ENCODE measurements at places on chromosomes 16 and 17.

DNA sequence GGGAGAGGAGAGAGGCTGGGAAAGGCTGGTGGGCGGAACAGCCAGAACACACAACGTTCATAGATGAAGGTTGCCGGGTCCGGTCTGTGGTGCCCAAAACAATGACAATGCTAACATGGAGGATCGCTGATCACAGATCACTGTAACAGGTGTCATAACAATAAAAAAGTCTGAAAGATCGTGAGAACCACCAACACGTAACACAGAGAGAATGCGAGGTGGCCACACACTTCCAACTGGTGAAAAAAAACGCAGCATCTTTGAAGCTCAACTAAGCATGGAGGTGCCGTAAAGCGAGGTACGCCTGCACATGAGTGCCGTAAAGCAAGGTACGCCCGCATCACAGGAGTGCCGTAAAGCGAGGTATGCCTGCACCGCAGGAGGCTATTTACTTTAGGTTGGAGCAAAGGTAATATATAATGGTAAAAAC, 42.3 kb downstream of the ABR start:
- no peaks in the 10 kb centered on the region for H3K27me3 ChIP-seq
- H3K36me3 ChIP-seq: no peaks in the 10 kb centered on the region
- DNase-seq: no peak
- H3K4me3 ChIP-seq: no peak overlapping the region
- peaks cover 6% of the 10 kb centered on the region for H3K4me1 ChIP-seq

- H3K4me3 ChIP-seq: no peak overlapping the region
- no peaks in the 10 kb centered on the region for H3K4me1 ChIP-seq
- no peak for DNase-seq
- peaks cover 47% of the 10 kb centered on the region for H3K36me3 ChIP-seq
- no peak overlapping the region for H3K27ac ChIP-seq
- H3K27me3 ChIP-seq: no peaks in the 10 kb centered on the region
Measured at GRCh38 chr17:30520882-30521281, 43.7 kb downstream of the GOSR1 start.

DNA sequence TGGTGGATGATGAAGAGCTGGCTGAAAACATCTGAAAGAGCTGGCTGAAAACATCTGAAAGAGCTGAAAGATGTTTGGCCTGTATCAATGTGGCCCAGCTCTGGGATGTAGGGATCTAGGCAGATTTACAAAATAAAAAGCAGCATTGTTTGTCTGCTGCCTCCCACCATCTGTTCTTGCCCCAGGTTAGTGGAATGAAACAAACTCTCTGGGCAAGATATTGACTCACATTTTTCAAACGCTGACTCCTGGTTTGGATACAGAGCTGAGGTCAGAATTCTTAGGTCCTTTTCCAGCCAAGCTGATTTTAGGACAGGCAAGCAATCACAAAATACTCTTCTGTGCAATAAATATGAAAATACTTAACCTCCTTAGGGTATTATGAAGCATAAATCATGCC, 139.0 kb downstream of the STX8 start:
- H3K27me3 ChIP-seq: no peaks in the 10 kb centered on the region
- no peak overlapping the region for H3K27ac ChIP-seq
- peaks cover 7% of the 10 kb centered on the region for H3K4me1 ChIP-seq
- DNase-seq: no peak
- H3K4me3 ChIP-seq: no peak overlapping the region

- H3K27me3 ChIP-seq: no peaks in the 10 kb centered on the region
- H3K4me1 ChIP-seq: no peaks in the 10 kb centered on the region
- H3K27ac ChIP-seq: no peak overlapping the region
- peaks cover 7% of the 10 kb centered on the region for H3K36me3 ChIP-seq
Measured at GRCh38 chr17:48129981-48130380, 22.4 kb downstream of the SNX11 start.

GRCh38 chr16:9090960-9091866, at the start of gene HAPSTR1:
HAPSTR1 (plus strand) TSS chr16:9091644; CDS start chr16:9092045, 401 bp downstream.
- peak within 1 kb of the TSS; percentile 93 for H3K4me3 ChIP-seq
- no peaks in the 10 kb centered on the region for H3K27me3 ChIP-seq
- H3K27ac ChIP-seq: peak within 1 kb of the TSS; percentile 99
- H3K36me3 ChIP-seq: peaks cover 18% of the 10 kb centered on the region
- peak; percentile 100 for DNase-seq

DNA sequence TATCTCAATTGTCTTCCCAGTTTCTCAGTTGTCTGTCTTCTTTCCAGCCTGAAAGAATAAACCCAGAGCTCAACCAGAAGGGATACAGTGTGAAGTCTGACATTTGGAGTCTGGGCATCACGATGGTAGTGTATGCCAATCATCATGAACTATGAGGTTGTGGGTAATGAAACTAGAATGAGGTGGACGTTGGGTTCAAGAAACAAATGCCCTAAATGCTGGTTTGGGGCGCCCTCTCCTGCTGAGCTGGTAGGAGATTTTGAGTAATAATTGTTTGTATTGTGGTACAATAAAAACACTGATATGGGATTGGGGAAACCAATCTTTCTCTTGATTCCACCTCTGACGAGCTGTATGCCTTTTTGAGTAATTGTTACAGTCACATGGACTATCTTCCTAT, 110.4 kb downstream of the MAP2K6 start:
- H3K36me3 ChIP-seq: peaks cover 15% of the 10 kb centered on the region
- no peaks in the 10 kb centered on the region for H3K4me1 ChIP-seq
- no peaks in the 10 kb centered on the region for H3K27me3 ChIP-seq
- no peak overlapping the region for H3K4me3 ChIP-seq
- no peak overlapping the region for H3K27ac ChIP-seq
- no peak for DNase-seq

DNA sequence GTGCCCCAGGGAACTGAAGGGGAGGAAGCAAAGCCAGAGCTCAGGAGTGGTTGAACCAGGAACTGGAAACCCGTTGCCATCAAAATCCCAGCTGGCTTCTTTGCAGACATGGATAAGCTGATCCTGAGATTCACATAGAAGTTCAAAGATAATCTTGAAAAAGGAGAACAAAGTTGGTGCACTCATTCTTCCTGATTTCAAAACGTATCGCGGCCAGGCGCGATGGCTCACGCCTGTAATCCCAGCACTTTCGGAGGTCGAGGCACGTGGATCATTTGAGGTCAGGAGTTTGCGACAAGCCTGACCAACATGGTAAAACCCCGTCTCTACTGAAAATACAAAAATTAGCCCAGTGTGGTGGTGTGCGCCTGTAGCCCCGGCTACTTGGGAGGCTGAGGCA, 7.1 kb downstream of the RAP1GAP2 start:
- no peaks in the 10 kb centered on the region for H3K36me3 ChIP-seq
- no peaks in the 10 kb centered on the region for H3K27me3 ChIP-seq
- no peaks in the 10 kb centered on the region for H3K4me1 ChIP-seq
- no peak for DNase-seq
- no peak overlapping the region for H3K4me3 ChIP-seq

- no peak overlapping the region for H3K4me3 ChIP-seq
- H3K27ac ChIP-seq: no peak overlapping the region
- DNase-seq: no peak
Measured at GRCh38 chr16:58034774-58035173, 9.2 kb downstream of the MMP15 start.
